ENCODE measurements at places on chromosomes 1 and 21.

DNA sequence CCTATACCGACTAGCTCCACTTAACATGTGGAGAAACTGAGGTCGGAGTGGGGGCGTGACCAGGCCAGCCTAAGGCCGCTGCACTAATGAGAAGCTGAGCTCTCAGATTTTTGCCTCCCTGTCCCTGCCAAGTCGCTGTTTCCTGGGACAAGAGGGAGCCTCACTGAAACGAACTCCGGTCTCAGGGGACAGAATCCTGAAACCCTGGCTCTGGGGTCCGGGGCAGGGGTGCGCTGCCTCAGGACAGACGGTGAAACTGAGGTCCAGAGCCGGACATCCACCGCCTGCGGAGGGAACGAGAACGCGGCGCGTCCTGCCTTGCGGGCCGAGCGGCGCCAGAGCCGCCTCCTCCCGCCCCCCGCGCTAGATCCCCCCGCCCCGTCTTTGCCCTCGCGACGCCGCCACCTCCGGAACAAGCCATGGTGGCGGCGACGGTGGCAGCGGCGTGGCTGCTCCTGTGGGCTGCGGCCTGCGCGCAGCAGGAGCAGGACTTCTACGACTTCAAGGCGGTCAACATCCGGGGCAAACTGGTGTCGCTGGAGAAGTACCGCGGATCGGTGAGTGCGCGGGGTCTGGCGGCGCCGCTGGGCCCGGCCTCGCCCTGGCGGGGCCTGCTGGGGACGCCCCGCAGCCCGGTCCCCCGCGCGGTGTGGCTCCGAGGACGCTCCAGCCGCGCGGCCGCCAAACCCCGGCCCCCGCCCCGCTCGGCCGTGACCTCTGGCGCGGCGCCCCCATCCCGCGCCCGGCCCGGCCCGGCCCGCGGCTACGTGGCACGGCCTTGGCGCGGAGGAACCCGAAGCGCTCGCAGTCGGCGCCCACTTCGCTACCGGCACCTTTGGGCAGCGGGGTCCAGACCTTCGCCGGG lies at the start of gene GPX7:
Gene GPX7, plus strand, starts transcription at position 381 of the 865 bp plus-strand sequence. Its CDS starts 39 bp downstream, at position 420.
- DNase-seq = peak; percentile 71

DNA sequence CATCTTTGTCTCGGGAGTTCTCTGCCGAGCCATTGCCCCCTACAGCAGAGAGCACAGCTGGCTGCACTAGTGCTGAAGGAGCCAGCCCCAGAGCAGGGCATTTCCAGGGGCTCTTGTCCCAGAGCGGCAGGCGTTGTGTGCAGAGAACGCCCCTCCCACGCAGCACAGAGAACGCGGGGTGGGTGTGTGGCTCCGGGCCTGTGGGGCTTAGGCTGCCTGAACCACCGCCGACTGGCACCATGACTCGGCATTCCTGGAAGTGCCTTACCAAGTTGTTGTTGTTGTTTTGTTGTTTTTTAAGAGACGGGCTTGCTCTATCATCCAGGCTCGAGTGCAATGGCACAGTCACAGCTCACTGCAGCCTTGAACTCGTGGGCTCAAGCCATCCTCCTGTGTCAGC lies 15.8 kb upstream of the DIP2A start:
- no peak for DNase-seq

DNA sequence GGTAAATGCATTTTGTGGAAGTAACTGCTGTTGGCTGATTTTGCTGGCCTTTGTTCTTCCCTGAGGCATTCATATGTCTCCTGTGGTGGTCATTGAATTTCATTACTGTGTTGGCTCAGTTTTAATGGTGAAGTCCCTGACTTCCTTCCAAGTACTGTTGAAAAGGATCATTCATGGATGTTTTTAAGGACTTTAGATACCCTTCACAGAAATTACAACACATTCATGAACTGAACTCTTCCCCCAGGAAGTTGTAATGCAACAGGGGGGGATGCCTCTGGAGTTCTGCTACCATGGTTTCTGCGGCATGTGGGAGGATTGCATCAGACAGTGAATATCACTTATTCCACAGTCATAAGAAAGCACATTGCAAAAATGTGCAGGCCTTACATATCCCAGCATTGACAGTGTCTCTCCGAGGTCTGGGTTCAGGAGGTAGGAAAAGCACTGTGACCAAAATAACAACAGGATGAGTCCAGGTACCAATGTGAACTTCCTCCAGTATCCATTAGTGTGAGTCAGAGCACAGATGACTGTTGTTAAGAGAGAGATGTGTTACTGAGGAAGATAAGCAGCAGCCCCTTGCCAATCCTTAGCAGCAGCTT lies 2.1 kb upstream of the RAB3GAP2 start:
- peak; percentile 78 for DNase-seq

DNA sequence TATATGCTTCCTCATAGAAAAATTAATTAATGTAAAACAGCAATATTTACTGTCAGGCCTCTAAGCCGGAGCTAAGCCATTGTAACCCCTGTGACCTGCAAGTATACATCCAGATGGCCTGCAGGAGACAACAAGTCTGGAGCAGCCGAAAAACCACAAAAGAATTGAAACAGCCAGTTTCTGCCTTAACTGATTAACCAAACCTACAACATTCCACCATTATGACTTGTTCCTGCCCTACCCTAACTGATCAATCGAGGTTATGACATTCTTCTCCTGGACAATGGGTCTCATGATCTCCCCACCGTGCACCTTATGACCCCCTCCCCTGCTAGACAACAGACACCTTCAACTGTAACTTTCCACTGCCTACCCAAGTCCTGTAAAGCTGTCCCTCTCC lies 205.8 kb upstream of the DUSP10 start:
- no peak for DNase-seq

GRCh38 chr1:89457046-89457445 lies 67.6 kb upstream of the LRRC8B start:
- DNase-seq = no peak

DNA sequence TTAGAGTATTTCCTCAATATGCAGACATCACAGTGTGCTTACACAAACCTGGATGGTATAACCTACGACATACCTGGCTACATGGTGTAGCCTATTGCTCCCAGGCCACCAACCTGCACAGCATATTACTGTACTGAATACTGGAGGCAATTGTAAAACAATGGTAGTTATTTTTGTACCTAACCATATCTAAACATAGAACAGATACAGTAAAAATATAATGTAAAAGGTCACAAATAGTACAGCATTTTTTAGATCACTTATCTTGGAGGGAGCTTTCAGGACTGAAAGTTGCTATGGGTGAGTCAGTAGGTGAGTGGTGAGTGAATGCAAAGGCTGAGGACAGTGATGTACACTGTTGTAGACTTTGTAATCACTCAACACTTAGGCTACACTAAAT lies 492.3 kb downstream of the MRPL39 start:
- DNase-seq = no peak

DNA sequence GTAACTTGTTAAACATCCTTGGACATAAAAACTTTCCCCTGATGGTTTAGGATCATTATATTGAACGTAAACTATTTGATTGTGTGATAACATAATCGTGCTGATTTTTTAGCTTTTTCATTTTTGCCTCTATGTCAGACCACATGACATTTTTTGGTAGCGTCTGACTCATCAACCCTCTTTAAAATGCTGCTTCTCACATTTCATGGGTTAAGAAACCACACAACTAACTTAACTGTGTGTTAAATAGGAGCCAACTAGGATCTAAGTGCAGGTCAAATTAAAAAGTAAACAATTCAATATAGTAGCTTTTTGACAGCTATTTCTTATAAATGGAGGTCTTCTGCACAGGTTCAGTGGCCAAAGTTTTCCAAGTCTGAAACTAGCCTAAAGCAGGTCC lies 9.8 kb downstream of the BTG3 start:
- DNase-seq = peak; percentile 8

All from AG10803 (cell line).